Activated naive CD4-positive, alpha-beta T cell treated with anti-CD3 and anti-CD28 coated beads, Interleukin-2, amount 50 U/mL, for 72 hours (primary cell): ENCODE measurements at places on chromosomes 16 and 17. TPM values are rescaled to one million over a fixed set of nuclear protein-coding genes. Genes with fewer than 3 reads are reported as not detected.
A peak's percentile ranks its signal among the peaks of the same experiment; 100 is the strongest.

CPNE7 gene
- 28.2 TPM for total RNA-seq

FAM20A gene
- total RNA-seq: not detected

SPN gene
- 145 TPM for total RNA-seq

TEKT1 gene
- total RNA-seq: not detected

CDRT15L2 gene
- not detected for total RNA-seq

ZNF469 gene
- 0.54 TPM for total RNA-seq

NUPR1 gene
- not detected for total RNA-seq

TNFRSF13B gene
- not detected for total RNA-seq

SERPINF2 gene
- 0.36 TPM for total RNA-seq

DNA sequence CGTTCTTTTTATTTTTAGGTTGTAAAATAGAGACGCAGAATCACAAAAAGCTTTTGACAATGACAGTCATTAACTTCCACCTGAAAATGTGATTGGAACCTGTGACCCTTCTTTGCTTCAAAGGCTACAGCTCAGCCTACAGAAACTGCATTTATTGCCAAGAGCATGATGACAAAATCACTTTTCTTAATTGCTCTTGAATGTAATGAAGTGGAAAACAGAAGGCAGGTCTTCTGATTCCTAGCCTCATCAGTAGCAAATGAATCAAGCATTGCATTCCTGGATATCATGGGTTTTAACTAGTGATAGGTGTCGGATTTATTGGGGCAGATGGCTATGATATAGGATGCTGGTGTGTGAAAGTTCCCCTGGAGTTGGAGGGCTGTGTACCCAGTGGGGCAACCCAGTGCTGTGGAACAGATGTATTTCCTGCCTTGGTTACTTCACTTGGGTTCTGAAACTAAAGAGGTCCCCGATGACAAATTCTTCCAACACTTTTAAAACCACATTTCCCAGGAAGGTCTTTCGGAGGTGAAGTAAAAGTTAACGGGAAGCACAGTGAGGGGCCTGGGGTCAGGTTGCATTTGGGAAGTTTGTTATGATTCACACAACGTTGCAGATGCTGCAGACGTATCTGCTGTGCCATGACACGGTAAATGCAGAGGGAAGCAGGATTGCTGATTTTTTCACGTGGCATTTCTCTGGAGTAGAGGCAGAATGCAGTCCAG, 127.5 kb downstream of the HS3ST3A1 start:
- DNase-seq: no peak

DNA sequence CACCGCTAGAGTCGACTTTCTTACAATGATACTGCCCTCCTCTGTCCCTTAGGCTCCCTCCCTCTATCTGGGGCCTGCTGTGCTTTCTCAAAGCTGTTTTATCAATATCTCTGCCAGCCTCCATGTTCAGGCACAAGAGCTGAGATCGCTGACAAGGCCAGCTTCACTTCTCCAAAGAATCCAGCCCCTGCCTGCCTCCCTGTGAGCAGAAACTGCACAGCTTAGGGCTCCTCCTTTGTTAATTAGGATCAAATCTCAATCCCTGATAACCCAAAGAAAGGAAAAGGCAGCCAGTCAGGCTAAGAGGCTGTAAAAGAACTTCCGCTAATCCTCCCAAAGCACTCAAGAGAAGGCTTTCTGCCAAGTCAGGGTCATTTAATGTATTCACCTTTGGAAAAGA, 616.0 kb upstream of the CDH11 start:
- DNase-seq: no peak

GRCh38 chr17:7475764-7476422, 3.5 kb downstream of the ZBTB4 start:
- DNase-seq: no peak

- no peak for DNase-seq
These were observed 45.4 kb upstream of the TMEM132E start for GRCh38 chr17:34533806-34534527.

DNA sequence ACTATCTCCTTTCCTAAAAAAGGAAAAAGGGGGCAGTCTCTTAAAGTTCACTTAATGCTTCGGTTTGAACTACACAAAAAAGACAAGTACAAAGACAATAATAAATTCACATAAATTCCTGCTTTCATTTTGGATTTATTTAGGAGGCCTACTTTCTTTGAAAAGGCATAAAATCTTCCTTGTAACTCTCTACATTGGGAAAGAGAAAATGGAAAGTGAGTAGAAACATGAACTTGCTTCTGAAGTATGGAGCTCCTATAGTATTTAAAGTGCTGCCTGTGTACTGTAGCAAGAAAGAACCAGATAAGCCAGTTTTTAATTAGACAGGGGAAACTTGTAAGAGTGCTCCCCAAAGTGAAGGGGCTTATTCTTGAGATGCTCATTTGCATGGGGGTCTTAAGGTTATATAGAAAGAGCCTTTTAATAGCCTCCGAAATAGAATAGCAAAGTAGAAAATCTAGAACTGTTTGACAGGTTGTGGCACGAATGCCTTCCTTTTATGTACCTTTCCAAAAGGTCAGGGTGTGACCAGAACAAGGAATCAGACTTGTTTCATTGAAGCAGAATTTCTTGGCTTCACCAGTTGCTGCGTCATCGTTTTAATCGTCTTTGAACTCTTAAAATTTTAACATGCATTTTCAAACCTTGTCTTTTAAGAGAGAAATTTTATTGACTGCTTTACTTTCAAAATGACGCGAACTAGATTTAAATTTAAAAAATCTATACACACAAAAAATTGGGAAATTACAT, 12.9 kb downstream of the GAN start:
- DNase-seq: no peak

DNA sequence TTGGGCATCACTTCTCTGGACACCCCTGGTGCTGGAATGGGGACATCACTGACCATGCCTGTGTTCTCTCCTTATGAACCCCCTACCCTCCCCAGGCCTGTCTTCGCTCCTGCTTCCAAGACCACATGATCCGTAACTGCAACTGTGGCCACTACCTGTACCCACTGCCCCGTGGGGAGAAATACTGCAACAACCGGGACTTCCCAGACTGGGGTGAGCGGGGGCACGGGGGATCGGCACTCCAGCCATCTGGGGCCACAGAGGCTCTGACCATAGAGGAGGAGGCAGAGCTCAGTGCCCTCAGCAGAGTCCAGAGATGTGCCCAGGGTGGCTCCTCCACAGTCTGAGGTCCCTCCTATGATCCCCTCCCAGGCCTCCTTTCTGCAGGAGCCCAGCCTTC, 73.5 kb downstream of the SCNN1B start:
- no peak for DNase-seq

- DNase-seq: peak; percentile 68
These were observed 4.9 kb downstream of the MLKL start for GRCh38 chr16:74695450-74696422.

DNA sequence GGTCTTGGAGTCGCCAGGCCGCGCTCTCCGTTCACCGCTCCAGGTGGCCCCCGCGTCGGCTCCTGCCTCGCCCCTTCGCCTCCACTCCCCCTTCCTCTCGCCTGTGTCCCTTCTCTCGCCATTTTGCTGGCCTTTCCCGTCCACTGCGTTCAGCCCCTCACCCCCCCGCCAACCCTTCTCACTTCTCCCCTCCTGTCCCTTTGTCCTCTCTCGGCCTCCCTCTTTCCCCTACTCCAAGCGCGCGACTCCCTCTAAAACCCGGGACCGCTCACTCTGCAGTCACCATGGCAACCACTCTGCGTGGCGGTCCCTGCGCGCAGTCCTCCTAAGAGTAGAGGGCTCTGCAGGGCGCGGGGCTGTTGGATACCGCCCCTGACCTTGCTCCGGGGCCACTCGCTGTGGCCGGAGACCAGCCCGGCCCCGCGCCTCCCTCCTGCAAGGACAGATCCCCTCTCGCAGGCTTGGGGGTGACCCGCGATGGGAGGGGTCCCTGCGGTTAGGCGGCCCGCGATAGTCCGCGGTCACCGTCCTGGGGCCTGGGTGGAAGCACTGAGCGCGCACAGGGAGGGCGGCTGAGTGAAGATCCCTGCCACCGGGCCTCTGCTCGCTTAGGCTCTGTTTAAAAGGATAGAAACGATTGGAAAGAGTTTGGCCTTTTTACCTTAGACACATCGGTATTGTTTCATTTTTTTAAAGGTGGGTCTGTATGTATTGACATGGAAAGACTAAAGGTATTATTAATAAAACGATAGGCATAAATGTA, 454 bp downstream of the CCDC40 start:
- no peak for DNase-seq

DNA sequence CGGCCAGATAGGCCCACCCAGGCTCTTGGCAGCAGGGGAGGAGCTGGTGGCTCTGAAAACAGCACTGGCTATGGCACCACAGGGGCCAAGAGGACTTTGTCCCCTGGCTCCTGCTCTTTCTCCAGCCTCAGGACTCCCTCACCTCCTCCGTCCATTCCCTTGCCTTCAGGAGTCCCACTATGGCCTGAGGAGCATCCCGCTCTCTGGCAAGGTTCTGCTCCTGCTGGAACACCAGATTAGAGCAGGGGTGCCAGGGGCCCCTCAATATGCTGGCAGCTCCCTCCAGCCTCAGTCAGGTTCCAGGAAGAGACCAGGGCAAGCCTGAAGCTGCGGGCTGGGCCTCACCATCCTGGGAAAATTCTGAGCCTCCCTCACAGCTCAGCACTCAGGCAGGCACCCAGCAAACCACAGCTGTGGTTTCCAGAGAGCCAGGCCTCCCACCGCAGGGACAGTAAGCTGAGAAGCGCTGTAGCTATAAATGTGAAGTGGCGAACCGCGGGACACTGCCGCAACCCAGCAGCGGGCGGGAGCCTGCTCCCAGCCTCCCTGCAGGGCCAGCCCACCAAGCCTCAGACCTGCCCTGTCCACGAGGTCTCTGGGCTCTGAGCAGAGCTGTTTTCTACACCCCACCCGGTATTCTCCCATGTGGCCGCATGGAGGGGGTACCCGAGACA, 25.7 kb downstream of the C17orf100 start:
- DNase-seq: no peak

DNA sequence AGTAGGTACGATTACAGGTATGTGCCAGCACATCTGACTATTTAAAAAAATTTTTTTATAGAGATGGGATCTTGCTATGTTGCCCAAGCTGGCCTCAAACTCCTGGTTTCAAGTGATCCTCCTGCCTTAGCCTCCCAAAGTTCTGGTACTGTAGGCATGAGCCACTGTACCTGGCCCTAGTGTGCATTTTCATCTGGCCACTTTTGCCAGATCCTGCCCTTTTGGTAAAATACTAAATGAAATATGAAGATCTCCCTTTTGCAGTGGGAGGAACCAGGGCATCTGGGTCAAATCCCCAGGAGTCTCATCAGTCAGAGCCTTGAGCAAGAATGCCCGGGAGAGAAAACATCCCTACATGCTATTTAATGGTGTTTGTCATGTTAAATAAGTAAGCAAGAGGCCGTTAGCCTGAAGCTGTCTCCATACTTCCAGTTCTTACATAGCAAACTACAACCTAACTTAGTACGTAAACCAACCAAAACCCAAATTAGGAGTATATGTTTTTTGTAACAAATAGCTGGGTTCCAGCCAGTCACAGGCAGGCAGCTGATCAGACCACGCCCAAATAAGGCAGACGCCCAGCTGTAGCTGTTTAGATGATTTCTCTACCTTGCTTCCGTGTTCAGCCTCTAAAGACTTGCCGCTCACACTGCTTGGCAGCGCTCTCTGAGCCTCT, 46.5 kb upstream of the CLEC18A start:
- DNase-seq: no peak

DNA sequence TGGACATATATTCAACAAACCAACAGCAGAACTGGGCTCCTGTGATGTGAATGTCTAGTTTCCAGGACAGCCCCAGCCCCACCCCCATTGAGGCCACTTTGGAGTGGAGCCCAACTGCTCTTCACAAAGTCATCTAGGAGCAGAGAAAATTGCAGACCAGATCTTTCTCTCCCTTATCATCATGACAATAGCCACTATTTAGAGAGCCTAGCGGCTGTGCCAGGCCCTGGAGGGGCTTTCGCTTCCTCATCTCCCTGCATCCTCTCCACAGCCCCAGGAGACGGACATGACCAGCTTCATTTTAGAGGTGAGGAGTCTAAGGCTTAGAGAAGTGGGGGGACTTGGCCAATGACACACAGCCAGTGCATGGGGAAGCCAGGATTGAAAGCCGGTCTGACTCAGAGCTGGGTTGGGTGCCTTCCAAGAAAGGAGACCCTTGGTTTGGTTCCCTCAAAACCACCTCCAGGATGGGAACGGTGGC, 1.4 kb downstream of the PRSS8 start:
- DNase-seq: no peak

- no peak for DNase-seq
These were observed 20.1 kb upstream of the CCL5 start for GRCh38 chr17:35900280-35900679.

DNA sequence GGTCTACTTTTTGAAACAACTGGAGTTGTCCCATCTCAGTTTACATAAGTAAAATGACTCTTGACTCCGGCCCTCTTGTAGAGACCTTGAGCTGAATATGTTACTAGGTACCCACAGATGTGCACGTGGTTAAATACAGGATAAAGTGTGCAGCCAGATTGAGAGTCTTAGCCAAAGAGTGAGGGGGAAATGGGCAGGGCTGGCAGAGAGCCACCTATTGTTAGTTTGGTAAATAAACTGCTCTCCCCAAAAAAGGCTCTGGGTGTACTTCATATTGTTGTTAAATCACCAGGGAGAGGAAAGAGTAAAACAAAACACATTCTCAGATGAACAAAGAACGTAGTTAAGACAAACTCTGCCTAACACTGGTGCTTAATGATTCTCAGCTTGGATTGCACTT, 20.3 kb downstream of the G6PC1 start:
- DNase-seq: no peak

DNA sequence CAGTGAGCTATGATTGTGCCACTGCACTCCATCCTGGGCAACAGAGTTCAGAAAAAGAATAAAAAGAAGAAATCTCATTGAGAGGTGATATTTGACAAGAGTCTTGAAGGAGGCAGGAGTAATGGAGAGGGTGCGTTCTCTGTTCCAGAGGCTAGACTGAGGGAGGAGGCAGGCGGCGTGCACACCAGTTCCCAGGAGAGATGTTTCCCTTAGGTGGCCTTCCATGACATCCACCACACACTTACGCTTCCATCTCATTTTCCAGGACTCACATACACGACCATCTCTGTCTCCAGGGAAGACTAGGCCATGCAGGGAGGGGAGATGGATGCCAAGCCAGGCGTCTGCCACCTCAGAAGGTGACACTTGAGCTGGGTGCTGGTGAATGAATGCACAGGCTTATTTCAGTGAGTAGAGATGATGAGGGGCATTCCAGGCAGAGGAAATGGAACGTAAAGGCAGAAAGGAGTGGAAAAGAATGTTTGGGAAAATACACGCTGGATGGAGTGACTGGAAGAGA, 25.3 kb upstream of the N4BP1 start:
- no peak for DNase-seq

GRCh38 chr16:71952825-71953224, 47.4 kb downstream of the PKD1L3 start:
- no peak for DNase-seq

- DNase-seq: no peak
These were observed 792.3 kb downstream of the CDH8 start for GRCh38 chr16:61243954-61244353.

DNA sequence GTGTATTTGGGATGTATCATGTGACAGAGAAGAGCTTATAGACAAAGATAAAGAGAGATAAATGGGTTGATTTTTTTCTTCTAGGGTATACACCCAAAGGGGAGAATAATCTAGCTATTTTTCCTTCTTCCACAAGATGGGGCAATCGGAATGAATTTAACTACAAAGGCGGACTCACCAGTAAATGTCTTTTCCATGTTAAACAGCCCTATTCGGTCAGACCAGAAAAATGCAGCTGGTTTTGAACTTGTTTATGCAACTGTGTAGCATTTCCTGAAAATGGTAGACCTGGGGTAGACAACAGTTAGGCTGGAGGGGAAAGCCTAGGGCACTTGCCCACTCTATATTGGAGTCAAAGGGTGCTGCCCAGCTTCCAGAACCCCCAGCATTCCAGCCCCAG, 477.1 kb downstream of the TOX3 start:
- no peak for DNase-seq
